ENCODE measurements at places on chromosomes 5 and 9.

DNA sequence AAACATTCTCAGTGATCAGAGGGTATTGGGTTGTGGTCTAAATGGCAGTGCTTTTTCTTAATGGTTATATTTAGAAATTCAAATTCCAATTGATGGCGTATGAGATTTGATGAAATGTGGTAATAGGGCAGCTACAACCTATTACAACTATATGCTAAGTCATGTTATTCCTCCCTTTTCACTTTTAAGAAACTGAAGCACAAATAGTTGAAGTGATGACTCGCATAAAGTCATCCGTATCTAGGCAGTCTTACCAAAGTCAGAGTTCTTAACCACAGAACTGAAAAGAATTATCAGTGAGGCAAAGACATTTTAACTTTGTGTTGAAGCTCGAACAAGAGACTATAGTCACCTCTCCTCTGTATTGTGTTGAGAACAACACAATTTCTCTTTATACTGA is 28.2 kb downstream of the C9orf152 start:
- no peak for DNase-seq

DNA sequence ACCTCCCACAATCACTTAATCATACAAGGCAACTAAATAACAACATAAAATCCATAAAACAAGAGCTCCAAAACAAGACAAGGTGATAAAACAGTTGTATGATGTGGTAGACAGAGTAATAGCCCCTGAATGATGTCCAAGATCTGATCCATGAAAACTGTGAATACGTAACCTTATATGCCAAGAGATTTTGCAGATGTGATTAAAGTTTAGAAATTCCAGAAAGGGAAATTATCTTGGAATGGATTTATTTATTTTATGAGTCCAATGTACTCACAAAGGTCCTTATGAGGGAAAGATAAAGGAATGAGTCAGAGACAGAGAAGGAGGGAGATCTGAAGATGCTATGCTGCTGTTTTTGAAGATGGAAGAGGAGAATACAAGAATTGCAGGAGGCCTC is 1775.7 kb upstream of the C9orf72 start:
- DNase-seq: no peak

DNA sequence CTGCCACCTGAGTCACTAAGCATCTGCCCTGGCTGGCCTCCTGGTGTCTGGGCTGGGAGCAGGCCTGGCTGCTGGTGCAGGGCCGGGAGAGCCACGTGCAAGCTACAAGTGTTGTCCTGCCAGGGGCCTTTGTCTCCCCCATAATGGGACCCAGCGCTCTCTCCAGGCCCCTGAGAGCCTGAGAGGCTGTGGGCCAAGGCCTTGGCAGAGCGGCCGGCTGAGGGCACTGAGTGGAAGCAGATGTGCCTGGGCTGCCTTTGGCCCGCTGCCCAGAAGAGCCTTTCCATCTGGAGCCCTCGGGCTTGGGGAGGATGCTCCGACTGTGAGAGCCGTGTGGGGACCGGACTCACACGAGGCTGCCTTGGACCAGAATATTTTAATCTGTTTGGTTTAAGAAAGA is 185.5 kb downstream of the RGS3 start:
- DNase-seq: no peak

DNA sequence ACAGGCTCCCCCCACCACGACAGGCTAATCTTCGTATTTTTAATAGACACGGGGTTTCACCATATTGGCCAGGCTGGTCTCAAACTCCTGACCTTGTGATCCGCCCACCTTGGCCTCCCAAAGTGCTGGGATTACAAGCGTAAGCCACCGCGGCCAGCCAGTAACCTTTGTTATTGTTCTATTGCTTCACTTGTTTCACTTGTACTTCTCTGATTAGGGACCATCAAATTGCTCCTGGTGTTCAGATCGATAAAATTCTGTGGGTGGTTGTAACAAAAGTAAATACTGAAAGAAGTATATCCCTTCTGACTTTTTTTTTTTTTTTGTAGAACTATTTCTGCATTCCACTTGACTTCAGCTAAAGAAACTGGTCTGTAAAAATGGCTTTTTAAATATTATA is 445.5 kb upstream of the CDH10 start:
- no peak for DNase-seq

DNA sequence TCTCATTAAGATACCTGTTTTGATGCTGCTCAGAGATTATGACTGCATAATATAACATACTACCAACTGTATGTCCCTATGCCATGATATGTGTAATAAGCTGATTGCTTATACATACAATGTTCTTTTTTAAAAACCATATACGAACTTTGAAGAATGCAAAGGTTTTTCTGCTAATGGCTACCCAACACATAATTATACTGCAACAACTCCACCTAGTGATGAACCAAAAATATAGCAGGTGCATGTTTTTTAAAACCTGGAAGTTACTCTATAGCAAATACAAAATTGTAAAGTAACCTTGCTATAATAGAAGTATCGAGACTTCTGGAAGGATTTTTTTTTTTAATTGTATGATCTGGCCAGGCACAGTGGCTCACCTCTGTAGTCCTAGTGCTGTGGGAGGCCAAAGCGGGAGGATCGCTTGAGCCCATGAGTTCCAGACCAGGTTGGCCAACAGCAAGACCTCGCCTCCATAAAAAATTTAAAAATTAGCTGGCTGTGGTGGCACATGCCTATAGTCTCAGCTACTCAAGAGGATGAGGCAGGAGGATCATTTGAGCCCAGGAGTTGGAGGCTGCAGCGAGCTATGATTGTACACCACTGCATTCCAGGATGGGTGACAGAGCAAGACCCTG is 49.1 kb downstream of the HOMER1 start:
- no peak for DNase-seq

DNA sequence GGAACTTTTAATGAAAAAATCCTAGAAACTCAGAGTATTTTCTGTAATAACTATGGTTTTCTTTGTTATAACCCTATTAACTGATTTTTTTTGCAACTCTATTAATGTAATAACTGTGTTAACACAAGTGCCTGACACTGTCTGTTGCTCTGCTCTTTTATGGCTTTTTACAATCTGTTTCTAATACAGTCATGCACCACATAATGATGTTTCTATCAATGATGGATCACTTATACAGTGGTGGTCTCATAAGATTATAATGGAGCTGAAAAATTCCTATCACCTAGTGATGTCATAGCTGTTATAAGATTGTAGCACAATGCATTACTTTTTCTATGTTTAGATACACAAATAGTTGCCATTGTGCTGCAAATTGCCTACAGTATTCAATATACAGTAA is 123.1 kb upstream of the SV2C start:
- DNase-seq: no peak

- DNase-seq: no peak
Measured at GRCh38 chr9:27460226-27461023, 63.7 kb upstream of the IFNK start.

GRCh38 chr5:66828548-66829357 is 232.6 kb downstream of the MAST4 start:
- no peak for DNase-seq

- no peak for DNase-seq
Measured at GRCh38 chr9:14524873-14525515, 168.2 kb downstream of the ZDHHC21 start.

DNA sequence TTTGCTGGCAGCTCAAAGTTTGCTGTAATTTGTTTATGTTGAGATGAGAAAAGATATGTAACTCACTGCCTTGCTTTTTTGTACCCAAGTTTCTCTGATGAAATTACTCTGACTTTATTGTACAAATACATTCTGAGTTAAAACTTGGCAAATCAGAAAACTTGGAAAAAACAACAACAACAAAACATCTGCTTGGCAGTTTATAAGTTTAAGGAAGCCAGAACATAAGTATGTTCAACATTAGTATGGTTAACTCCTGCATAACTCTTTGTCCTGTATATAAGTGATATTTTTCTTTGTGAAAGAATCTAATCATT is 233.1 kb downstream of the MAST4 start:
- no peak for DNase-seq

DNA sequence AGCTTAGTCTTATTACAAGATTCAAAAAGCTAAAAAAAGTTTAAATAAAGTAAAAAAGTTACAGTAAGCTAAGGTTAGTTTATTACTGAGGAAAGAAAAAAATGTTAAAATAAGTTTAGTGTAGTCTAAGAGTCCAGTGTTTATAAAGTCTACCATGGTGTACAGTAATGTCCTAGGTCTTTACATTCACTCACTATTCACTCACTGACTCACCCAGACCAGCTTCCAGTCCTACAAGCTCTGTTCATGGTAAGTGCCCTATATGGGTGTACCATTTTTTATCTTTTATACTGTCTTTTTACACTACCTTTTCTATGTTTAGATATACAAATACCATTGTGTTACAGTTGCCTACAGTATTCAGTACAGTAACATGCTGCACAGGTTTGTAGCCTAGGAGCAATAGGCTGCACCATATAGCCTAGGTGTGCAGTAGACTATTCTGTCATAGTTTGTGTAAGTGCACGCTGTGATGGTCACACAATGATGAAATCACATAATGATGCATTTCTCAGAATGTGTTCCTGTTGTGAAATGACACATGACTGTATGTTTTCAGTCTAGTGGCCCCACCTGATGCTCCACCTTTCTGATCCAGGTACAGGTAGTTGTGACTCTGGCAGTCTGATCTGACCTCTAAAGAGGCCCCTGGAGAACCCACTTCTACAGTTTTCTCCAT is 45.7 kb downstream of the SNX18 start:
- no peak for DNase-seq

DNA sequence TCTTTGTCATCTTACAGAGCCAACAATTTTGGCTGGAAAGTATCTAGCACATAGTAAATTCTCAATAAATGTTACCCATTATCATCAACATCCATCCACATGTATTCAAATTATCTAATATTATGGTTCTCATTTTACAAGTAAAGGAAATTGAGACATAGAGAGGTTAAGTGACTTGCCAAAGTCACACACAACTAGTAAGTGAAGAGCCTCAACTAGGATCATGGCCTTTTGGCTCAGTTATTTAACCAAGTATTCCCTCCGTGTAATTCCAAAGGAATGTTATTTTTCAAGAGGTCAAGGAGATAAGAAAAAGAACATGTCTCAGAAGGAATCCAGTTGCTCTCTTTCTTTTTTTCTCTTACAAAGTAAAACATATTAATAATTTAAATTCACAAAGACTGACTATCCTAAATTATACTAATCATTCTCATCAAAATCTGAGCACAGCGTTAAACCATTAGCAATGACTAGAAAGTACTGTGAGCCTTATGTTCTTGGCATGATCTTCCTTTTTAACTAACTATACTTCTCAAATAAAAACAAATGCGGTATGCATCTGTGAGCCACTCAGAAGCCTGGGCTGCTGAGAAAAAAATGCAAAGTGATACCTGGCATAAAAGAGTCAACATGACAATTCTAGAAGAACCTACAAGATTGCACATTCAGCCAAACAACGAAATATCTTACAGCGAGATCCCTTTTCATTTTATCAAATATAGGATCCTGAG is 350.9 kb downstream of the GLIS3 start:
- no peak for DNase-seq

GRCh38 chr9:92735636-92736562 is 28.7 kb downstream of the BICD2 start:
- no peak for DNase-seq

GRCh38 chr5:65102371-65102975 is 333.7 kb downstream of the CWC27 start:
- no peak for DNase-seq

GRCh38 chr5:2750758-2751464 is 566 bp downstream of the IRX2 start:
- DNase-seq: no peak

DNA sequence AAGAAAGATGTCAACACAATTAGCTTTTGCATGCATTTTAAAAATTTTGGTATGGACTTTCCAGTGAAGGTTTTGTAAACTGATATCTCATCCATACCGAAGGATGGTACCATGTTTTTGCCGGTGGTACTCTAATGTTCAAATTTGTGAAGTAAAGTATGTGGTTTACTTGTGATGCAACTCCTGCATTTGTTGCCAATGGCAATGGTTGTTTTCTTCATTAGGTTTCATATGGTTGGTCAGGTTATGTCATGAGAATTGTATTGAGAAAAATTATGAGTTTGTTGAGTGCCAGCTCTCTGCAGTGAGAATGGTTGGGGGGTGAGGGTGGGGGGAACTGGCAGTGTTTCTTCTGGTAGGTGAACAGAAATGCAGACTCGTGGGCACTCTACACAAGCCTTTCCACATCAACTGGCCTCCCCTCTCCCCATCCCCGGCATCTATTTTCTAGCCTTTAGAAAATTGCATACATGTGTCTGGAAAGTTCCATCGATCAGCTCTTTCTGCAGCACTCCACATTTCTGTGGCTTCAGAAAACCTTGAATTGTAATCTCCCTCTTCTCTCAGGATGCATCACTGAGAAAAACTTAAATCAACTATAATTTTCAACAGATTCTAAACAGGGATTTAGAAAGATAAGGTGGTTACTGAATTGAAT is 107.7 kb downstream of the PDE4D start:
- no peak for DNase-seq
